ENCODE measurements at places on chromosomes 5 and 9. TPM values are rescaled to one million over a fixed set of nuclear protein-coding genes. Genes with fewer than 3 reads are reported as not detected.

GRCh38 chr9:136703276-136703860, 9.0 kb upstream of the DIPK1B start:
- no peak for DNase-seq

DNA sequence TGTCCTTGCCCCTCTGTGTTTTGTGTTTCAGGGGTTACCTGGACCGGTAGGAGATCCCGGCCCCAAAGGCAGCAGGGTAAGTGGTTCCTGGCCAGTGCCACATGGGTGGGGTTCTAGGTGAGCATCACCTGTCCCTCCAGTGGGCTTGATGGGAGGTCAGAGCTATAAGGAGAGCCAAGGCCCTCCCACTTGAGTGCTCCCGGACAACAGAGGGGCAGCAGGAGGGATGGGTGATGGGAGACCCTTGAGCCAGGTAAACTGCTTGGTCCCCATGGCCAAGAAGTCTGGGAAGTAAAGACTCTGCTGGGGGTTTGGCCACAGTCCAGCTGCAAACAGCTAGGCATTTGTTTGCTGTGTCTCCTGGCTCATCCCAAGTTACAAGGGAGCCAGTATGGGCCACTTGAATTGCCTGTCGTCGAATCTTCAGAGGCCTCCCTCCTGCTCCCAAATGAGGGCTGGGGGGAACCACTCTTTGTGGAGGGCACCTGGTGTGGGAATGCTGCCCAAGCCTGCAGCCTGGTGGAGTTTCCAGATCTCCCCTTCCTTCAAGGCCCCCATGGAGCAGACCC, 51.0 kb downstream of the COL27A1 start:
- DNase-seq, result no peak

GRCh38 chr5:108386345-108387061, 4.6 kb upstream of the FBXL17 start:
- DNase-seq, result no peak

- no peak for DNase-seq
Measured at GRCh38 chr5:141402553-141403243, at the start of gene PCDHGA9. PCDHGA9 (plus strand) TSS chr5:141402778; CDS start chr5:141402953, 175 bp downstream.

GRCh38 chr9:15182730-15183129, 124.3 kb downstream of the TTC39B start:
- DNase-seq, result no peak

DNA sequence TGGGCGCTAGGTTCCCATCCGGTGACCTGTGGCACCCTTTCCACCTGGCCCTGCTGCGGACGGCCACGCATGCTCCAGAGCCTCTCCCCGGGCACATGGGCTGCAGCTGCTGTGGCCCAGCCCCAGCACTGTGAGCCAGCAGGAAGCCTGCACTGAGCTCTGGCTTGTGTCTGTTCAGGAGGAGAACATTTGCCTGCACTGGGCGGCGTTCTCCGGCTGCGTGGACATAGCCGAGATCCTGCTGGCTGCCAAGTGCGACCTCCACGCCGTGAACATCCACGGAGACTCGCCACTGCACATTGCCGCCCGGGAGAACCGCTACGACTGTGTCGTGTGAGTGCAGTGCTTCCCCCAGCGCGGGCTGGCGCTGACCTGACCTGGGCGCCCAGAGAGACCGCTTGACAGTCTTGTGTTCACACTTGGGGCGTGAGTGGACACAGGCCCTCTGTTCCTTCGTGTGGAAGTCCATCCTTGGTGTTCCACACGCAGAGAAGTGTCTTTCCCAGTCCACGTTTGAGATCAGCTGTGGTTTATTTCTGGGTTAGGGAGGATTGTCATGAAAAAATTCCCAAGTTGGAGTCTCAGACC, 66.2 kb upstream of the CACNA1B start:
- no peak for DNase-seq

The GAS1 gene
- total RNA-seq, result 0.37 TPM

The GPR21 gene
- total RNA-seq, result 1.6 TPM

The PCDHA12 gene
- total RNA-seq, result not detected

The IL3 gene
- not detected for total RNA-seq

Measured in T-helper 17 cell (primary cell).